ENCODE measurements at places on chromosomes 4 and X.

DNA sequence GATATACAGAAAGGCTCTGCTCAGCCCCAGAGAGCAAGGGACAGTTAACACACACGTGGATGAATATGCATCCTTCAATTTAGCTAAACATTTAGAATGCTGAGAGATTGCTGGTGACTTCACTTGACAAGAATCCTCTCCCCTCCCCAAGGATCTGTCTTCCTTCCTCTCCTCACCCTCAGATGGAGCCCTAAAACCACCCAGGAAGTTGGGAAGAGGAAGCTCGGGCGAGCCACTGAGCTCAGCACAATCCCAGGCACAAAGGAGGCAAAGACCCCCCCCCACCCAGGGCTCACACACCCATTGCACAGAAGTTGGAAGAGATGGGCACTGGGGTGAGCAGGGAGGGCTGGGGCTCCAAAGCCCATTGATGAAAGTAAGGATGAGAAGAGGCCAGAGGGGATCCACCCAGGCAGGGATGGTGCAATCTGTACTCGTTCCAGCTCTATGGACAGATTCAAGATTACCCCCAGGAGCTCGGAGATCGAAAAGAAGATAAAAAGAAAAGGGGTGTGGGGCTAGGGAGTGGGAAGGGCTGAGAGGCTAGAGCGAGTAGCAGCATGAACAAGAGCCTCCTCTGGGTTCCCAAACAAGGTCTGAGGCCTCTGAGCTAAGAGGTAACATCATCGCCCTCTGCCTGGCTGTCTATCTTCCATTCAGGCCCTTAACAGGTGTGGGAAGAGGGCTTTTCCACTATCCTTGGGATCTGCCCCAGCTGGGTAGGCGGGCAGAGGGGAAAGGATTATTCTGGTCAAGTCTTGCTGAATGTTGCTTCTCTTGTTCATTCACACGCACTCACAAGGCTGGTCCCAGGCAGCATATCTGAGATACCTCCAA lies 1.2 kb downstream of the TFE3 start:
- peak; percentile 23 for DNase-seq

DNA sequence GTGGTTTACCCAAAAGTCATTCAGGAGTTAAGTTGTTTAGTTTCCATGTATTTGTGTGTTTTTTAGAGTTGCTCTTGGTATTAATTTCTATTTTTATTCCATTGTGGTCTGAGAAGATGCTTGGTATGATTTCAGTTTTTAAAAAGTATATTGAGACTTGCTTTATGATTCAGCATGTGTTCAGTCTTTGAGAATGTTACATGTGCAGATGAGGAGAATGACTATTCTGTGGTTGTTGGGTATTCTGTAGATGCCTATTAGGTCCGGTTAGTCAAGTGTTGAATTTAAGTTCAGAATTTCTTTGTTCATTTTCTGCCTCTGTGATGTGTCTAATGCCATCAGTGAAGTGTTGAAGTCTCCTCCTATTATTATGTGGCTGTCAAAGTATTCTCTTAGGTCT lies 249.4 kb downstream of the ARHGAP10 start:
- no peak for DNase-seq

DNA sequence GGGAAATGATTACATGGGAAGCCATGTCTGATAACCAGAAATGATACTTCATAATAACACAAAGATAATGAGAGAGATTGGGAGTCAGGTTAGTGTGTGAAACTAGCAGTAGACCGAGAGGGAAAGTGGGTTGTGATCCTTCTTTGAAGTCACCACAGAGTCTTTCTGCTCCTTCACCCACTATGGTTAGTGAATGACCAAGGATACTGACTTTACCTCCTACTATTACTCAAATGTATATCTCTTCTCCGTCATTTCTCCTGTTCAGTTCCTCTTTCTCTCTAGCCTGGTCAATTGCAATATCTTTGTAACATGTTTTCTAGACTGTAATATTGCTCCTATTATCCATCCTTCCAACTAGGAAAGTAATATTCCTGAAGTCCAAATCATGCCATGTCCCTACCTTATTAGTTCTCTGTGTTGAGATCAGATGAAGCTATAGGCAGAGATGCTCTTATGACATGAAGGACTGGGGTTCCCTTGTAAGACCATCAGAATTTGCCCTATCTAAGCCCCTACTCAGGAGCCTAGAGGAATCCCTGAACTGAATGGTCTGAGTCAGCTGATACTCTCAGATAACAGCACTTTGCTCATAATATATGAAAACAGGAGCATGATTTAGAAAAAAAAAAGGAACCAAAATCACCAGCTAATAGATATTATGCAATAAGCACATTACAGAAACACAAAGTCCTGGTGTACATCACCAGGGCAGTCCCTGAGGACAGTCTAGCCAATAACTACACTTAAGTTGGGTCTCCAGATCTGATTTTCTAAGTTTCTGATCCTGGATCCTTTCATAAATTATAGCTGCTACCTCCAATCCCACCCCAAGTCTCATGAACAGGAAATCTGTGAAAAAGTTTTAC lies 81.2 kb downstream of the SHROOM3 start:
- no peak for DNase-seq

DNA sequence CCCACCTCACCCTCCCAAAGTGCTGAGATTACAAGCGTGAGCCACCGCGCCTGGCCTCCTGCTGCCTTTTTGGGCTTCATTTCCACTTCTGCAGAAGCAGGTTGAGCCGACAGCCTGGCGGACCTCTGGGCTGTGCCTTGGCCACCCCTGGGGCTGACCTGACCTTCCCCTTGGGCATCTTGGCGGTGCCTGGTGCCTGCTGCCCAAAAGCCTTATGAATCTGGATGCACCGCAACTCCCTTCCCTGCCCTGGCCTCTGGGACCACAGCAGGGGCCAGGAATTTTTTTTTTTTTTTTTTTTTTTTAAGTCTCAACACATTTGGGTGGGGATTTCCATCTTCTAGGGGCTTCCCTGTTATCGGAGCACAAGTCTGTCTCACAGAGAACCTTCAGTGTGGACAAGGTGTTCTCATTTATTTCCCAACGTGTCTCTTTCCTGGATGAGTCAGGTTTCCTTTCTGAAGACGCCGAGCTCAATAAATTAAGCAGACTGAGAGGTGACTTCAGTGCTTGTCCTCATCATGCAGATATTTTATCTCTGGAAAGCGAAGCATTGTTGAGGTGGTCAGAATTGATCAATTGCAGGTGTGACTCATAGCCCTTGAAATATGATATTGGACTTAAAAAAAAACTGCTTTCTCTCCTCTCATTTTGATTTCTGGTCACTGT lies 79.7 kb downstream of the SHROOM2 start:
- DNase-seq: no peak

DNA sequence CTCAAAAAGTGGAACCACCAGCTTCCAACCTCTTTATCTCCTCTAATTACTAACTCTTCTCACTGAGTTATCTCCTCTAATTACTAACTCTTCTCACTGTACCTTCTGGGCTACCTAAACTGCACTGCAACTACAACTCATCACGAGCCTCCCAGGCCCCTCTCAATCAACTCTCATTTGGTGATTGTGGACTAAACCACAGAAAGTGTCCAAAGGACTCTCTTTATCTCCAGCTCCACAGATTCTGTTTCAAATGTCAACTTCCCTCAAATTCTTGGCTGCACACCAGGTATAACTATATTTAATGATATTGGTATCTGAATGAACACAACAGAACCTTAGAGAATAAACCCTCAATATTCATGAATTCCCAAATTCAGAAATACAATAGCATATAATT lies 182.9 kb downstream of the MAML3 start:
- DNase-seq: no peak

- DNase-seq: no peak
Measured at GRCh38 chr4:56905796-56906195, 1.9 kb upstream of the REST start.

GRCh38 chr4:47668810-47669408 lies 169.0 kb downstream of the CORIN start:
- DNase-seq: peak; percentile 49
